ENCODE measurements at places on chromosomes 2 and 18. TPM values are rescaled to one million over a fixed set of nuclear protein-coding genes. Genes with fewer than 3 reads are reported as not detected.

The GCA gene
- 10.9 TPM for total RNA-seq

The LTBP1 gene
- total RNA-seq, result 947 TPM

The CFAP65 gene
- total RNA-seq, result not detected

The C2orf15 gene
- total RNA-seq, result not detected

The LOXHD1 gene
- total RNA-seq, result not detected

The GALR1 gene
- total RNA-seq, result not detected

The RAB17 gene
- 0.54 TPM for total RNA-seq

The ZNF892 gene
- total RNA-seq, result 4.9 TPM

The C18orf54 gene
- 12.7 TPM for total RNA-seq
